ENCODE measurements at places on chromosomes 2 and 18.

GRCh38 chr18:39555496-39555895 lies 1989.9 kb upstream of the CELF4 start:
- DNase-seq, result no peak

DNA sequence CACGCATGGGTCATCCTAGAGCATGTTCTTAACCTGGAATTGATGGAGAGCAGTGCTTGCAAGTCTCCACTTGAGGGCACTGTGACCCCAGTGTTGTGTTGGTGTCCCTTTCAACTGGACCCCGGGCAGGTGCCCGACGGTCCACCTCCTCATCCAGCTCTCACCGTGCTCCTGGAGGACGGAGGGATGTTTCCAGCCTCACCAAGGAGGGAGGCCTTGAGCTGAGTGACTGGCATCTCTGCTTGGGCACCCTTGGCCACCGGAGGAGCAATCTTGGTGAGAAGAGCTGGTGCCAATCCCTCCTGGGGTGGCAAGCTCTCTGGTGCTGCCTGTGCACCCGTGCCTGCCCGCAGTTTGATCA lies 45.4 kb upstream of the ASB18 start:
- peak; percentile 40 for DNase-seq

DNA sequence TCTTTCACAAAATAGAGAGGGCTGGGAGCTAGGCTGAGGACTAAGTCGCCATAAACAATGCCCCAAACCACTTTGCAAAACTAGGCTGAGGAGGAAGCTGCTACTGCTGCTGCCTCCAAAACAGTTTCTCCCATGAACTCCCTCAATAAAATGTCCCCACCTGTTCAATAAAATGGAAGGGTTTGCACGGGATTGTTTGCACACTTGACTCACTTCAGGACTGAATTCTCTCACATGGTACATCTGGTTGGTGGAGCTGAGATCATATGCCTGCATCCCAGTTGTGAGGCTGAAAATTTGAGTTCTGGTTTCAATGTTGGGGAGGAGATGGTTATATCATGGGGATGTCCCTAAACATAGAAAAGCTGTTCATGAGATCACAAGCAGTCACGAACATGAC lies 26.5 kb downstream of the NCKAP5 start:
- DNase-seq, result no peak

- DNase-seq, result no peak
Observed at GRCh38 chr2:118923371-118923770, 18.6 kb upstream of the MARCO start.

DNA sequence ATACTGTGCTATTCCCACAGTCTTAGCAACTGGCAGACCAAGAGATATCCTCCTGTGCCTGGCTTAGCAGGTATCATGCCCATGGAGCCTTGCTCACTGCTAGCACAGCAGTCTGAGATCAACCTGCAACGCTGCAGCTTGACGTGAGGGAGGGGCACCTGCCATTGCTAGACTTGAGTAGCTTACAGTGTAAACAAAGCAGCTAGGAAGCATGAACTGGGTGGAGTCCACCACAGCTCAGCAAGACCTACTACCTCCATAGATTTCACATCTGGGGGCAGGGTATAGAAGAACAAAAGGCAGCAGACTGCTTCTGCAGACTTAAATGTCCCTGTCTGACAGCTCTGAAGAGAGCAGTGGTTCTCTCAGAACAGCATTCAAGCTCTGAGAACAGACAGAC lies 74.8 kb downstream of the AKAIN1 start:
- DNase-seq, result no peak

DNA sequence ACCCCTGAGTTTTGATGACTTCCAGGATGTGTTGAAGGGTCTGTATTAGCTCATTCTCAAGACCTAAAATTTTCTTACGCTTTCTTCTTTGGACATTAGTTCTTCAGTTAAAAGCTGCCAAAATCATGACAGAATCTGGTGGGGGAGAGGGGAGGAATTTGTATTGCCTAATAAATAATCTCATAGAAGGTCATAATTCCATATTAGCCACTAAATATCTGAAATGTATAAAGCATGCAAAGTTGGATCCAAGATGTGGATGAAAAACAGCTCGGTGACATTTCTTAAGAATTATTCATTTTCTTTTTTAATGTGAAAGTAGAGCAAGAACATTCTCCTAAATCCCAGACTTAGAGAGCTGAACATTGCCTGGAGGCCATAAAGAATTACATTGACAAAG lies 120.1 kb downstream of the MMADHC start:
- DNase-seq, result no peak

DNA sequence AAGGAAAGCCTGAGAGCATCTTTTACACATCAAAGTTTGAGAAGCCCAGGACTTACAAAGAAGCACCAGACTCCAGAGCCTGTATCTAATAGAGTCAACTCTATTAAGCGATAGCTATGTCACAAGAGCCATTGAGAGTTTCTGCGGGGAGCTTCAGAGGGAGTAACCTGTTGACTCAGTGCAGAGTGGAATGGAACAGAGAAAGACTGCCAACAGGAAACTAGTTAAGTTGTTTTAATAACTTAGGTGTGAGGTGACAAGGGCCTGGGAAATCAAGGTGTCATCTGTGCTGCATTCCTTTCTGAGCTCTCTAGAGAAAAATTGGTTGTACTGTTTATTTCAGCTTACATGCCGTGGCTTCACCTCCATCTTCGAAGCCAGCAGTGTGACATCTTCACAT lies 513.8 kb upstream of the POU3F3 start:
- DNase-seq, result no peak

- DNase-seq, result no peak
Observed at GRCh38 chr18:13429016-13429415, 210.5 kb downstream of the LDLRAD4 start.

DNA sequence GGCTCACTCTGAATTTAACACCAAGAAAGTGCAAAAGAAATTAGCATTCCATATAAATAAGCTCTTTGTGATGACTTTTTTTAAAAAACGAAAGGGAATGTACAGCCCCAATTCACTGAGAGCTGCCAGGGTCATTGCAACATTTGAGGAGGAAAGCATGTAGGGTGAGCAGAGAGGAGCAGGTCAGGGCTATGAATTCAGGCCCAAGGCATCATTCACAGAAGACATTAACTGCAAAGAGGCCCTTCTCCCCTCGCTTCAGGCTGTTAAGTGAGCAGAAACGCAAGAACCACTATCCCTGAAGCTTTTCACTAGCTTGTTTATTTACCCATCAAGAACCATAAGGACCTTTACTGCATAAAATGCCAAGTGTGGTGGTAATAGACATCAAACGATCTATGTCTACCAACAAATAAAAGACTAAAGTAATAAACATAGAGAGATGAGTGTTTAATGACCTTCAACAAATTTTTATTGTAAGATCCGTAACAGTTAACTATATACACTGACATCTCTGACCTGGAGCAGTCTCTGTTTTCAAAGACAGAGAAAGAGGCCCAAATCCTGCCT lies 333.1 kb upstream of the HNRNPA3 start:
- no peak for DNase-seq

- no peak for DNase-seq
Observed at GRCh38 chr2:6212491-6212890, 520.3 kb downstream of the SOX11 start.
